ENCODE measurements at places on chromosomes 6 and 20. TPM values are rescaled to one million over a fixed set of nuclear protein-coding genes. Genes with fewer than 3 reads are reported as not detected.

The ZC3H12D gene
- 0.30 TPM for total RNA-seq

The SMIM26 gene
- 128 TPM for total RNA-seq

DNA sequence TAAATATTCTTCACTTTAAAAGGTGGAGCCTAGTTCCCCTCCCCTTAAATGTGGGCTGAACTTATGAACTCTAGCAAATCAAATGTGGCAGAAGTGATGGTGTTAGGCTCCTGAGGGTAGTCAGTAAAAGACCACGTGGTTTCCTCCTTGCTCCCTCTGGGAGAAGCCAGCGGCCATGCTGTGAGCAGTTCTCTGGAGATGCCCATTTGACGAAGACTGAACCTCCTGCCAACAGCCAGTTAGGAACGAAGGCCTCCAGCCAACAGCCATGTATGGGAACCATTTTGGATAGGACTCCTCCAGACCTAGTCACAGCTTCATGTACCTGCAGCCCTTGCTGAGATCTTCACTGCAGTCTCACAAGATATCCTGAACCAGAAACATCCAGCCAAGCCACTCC is 7.6 kb upstream of the MOCS1 start:
- DNase-seq: no peak

DNA sequence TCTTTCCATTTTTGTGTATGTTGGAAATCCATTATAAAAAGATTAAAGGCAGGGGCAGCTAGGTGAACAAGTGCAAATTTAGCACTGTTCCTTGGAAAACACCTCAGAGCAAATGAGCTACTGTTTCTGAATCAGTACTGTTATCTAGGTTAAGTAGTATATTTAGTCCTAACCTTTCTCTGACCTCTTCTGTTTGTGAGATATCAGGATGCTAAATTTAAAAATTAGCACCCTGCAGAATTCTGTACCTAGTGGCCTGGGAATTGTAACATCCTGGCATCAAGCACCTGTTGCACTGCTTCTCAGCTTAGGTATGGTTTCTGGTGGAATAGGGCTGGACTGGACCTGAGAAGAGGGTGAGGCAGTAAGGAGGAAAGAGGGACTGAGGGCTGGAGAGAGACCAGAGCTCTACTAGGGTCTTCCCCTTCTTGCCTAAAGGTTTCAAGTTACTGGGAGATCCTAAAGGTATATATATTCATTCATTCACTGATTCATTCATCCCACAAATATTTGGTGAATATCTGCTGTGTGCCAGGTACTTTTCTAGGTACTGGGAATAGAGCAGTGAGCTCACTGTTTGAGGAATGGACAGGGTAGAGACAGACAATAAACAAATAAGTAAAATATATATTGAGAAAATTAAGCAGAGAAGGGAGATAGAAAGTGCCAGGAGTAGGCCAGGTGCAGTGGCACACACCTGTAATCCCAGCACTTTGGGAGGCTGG is 5.2 kb downstream of the ZNF76 start:
- DNase-seq: no peak

DNA sequence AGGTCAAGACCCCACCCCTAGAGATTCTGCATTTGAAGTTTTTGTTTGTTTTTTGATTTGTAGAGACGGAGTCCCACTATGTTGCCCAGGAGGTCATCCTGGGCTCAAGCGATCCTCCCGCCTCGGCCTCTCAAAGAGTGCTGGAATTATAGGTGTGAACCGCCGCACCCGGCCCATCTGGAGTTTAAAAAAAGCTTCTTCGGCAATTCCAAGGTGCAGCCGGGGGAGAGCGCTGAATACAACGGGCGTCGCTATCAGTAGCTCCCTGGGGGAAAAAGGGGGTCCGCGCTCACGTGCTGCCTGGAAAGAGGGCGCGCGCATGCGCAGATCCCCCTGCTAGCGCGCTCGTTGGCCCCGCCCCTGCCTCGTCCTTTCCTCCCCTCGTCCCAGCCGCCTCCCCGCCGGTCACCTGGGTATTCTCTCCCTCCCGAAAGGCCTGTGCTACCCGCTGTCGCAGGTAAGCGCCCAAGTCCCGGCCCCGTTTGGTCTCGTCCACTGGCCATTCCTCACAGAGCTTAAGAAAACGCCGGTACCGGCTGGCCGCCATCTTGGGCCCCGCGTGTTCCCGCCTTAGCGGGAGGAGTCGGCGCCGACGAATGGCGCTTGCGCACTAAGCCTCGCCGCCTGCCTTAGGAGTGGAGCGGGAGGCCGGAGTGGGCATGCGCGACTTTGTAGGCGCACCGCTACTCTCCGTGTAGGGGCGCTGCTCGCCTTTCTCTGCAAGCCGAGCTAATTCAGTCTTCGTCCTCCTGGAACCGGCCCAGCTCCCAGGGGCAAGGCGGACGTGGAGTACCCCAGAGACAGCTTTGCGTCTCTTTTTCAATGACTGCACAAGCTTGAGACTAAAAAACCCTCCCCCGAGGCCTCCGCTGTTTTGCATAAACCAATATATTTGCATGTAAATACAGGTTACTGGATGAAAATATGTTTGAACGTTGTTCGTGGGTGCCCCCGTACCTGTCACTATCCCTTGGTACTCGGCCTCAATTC is at the start of gene UQCC2:
UQCC2 (minus strand) TSS at position 561 of the 990 bp plus-strand sequence; CDS start at position 547, 14 bp downstream.
- peak; percentile 97 for DNase-seq

GRCh38 chr20:48821261-48821920 is 6.4 kb downstream of the PREX1 start:
- DNase-seq: no peak
